ENCODE measurements at places on chromosomes 7 and 10. TPM values are rescaled to one million over a fixed set of nuclear protein-coding genes. Genes with fewer than 3 reads are reported as not detected.

GRCh38 chr10:27188897-27189296 lies 33.7 kb downstream of the MASTL start:
- DNase-seq = no peak

The CYP3A5 gene
- 2.3 TPM for polyA plus RNA-seq

GRCh38 chr10:116099023-116099420 lies 174.0 kb downstream of the GFRA1 start:
- DNase-seq = no peak

DNA sequence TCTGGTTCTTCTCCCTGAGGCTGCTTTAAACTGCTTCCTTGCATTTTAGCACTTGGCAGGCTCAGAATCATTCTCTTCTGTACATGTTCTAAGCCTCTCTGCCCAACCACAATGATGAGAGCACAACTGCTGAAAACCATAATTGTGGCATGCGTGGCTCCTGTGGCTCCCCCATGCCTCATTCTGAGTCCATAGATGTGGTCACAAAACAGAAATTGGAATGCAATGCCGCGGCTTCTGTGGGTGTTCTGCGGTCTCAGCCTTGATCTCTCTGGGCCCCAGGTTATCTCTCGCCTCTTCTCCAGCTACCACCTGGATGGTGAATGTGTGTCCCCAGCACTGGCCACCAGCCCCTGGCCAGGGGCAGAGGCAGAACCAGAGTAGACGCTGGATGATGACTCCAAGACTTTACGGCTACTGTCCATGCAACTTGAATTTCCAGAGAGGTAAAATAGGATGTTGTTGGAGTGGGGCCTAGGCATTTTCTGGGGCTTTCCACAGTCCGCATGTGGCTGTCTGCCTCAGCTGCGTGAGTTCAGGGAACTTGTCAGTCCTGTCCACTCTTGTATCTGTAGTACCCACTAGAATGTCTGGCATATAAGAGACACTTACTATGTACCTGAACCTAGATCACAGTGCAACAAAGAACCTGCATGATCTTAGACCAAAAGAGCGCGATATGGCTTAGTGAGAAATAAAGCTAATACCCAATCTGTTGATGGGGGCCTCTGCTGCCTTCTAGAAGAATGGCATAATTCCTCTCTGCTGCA lies 52.4 kb upstream of the ADRB1 start:
- no peak for DNase-seq

- DNase-seq = peak; percentile 47
Observed at GRCh38 chr7:26278770-26279169, 12.9 kb upstream of the SNX10 start.

DNA sequence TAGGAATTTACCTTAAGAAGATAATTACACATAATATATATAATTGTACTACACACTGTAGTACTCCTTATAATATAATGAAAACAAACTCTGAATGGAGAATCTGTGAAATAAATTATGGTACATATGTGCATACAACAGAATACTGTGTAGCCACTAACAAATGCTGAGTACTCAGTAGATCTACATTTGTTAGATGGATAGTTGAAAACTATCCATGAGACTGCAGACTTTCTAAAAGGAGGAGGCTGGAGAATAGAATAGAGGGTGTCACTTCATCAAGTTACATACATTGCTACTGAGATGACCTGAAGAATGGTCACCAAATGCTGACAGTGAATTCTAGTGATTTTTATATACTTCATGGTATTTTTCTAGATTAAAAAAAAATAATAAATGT lies 68.7 kb upstream of the OGDHL start:
- DNase-seq = no peak

- no peak for DNase-seq
Observed at GRCh38 chr10:59668096-59668495, 41.6 kb downstream of the SLC16A9 start.

DNA sequence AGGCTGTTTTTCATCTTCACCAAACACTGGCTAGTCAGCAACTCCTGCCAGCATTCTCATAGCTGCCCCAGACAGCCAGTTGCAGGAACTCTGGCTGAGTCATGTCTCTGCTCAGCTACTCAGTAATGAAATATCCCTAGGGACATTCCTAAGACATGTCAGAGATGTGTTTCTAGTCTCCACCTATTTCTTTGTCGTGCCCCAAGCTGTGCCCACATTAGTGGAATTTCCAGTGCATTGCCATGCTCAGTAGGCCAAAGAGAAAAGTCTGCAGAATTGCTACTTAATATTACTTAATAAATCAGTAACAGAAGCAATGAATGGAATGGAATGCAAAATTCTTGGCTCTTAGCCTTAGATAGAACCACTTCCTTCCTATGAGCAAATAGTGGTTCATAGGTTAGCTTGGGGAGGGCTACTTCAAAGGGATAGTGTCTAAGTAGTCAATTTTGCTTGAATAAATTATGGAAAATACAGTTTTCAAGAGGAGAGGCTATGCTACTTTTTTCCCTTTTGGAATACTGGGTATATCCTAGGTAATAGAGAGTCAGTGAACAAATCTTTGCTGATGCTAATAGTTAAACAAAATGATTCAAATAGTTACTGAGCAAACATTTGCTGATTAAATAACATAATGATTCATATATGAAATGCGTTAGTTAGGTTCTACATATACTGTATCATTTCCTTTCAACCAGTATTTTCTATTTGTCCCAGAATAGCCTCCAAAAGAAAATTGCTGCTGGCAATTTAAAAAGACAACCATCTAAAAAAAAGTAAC lies 23.6 kb upstream of the SEMA3C start:
- peak; percentile 99 for DNase-seq

- DNase-seq = peak; percentile 32
Observed at GRCh38 chr7:34281260-34281659, 375.9 kb downstream of the BMPER start.

The TUBB8 gene
- not detected for polyA plus RNA-seq

DNA sequence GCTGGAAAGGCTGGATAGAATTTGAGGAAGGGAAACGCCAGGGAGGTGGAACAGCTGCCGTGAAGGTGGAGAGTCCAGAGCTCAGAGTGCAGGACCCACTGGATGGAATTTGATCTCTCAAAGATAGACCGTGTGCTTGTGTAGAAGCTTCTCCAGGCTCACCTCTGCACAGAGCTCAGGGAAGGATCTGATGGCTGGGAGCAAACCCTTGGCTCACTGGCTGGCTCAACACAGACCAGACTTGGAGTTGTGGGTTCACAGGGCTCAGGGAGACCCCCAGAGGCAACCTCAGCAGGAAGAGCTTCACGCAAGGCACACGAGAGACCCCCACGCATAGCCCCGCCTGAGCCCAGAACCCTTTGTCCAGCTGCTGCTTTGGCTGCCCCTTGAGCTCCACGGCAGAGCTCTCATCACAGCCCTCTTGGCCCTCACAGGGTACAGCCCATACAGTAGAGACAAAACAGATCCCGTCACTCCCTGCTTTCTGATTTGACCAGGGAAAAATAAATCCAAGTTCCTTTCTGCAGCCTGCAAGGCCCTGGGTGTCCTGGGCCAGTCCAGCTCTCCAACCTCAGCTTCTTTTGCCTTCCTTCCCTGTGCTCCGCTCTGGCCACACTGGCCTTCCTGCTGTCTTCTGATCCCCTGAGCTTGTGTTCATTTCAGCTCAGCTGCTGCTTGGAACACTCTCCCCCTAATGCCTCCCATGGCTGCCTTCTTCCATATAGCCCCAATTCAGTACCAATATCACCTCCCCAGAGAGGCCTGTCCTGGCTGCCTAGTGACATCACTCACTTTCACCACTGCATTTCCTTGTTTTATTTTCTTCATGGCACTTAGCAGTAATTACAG lies 26.3 kb downstream of the GHRHR start:
- DNase-seq = no peak
